ENCODE measurements at places on chromosomes 16 and 17. TPM values are rescaled to one million over a fixed set of nuclear protein-coding genes. Genes with fewer than 3 reads are reported as not detected.
A peak's percentile ranks its signal among the peaks of the same experiment; 100 is the strongest.

GRCh38 chr17:81246343-81246670 is 7.2 kb downstream of the NDUFAF8 start:
- DNase-seq: no peak

- DNase-seq: no peak
Measured at GRCh38 chr16:74304164-74304834, 7.7 kb downstream of the PSMD7 start.

Gene ERCC4
- total RNA-seq: 23.4 TPM

- no peak for DNase-seq
Measured at GRCh38 chr17:39679521-39680192, 8.2 kb downstream of the PGAP3 start.

- peak; percentile 65 for DNase-seq
Measured at GRCh38 chr17:4908711-4909496, 6.0 kb upstream of the CHRNE start.

DNA sequence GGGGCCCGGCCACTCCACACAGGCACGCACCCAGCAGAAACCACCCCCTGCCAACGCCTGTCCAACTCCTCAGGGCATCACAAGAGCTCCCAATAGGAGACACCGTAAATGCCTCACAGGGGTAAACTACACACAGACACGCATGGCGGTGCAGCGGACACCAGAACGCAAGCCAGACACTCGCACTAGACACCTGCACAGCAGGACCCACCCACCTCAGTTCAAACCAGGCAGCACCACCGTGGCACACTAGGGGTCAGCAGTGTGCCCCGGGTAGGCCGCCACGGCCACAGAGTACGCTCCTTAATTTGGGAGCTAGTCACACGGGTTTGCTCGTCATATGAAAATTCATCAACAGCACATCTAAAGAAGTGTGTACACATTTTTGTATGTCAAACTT is 3.4 kb downstream of the SLC38A10 start:
- DNase-seq: no peak

Gene TERB1
- not detected for total RNA-seq

GRCh38 chr17:4604111-4604644 is 19.8 kb downstream of the SMTNL2 start:
- DNase-seq: no peak

GRCh38 chr16:31700200-31700529 is 172.5 kb downstream of the AHSP start:
- no peak for DNase-seq

Gene CPNE2
- total RNA-seq: 43.4 TPM

Gene GAS2L2
- not detected for total RNA-seq

DNA sequence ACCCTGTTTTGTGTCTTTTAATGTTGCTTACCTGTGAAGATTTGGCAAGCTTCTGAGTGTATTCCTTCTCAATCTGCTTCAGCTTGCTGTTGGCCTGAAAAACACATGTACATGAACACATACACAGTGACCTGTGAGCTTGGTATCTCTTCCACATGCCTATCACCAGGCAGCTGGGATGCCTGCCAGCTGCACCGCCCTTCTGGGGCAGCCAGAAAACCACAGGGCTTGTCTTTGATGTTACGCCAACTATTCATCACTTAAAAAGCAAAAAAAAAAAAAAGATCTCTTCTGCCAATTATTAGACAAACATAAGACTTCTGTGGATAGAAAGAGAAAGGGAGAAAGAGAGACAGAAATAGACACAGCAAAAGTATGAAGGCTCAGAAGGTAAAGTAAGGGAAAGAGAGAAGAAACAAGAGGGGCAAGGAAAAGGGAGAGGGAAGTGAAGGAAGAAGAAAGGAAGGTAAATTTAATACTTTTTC is 189.2 kb upstream of the AXIN2 start:
- DNase-seq: peak; percentile 12

DNA sequence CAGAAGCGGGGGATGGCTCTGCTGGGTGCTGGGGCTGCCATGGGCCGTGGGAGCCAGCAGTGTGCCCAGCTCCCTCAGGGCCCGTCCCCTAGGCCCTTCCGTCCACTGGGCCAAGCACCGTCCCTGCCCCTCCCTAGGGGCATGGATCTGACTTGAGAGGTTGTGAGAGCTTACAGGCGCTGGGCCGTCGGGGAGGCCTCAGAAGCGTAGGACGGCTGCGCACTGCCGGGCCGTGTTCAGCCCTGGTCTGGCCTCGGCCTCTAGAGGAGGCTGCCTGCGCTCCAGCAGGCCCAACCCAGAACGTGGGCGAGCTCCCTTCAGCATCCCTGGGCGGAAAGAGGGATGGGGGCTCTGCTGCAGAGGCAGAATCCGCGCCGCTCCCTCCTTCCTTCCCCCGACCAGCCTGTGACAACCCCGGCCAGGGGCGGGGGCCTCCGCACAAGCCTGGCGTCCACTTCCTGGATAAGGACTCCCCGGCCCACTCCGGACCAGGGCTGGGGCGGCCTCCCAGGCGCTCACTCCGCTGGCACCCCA is 685 bp upstream of the MPG start:
- DNase-seq: no peak

- no peak for DNase-seq
Measured at GRCh38 chr17:65743308-65743655, 181.8 kb upstream of the AXIN2 start.

- DNase-seq: no peak
Measured at GRCh38 chr17:75927286-75927922, 13.4 kb downstream of the FBF1 start.

Gene MYH11
- total RNA-seq: 0.51 TPM

Gene CDRT4
- total RNA-seq: 2.8 TPM

- no peak for DNase-seq
Measured at GRCh38 chr16:2928796-2929195, 17.1 kb downstream of the FLYWCH1 start.

- DNase-seq: no peak
Measured at GRCh38 chr17:55549140-55549539, 37.9 kb upstream of the SMIM36 start.

DNA sequence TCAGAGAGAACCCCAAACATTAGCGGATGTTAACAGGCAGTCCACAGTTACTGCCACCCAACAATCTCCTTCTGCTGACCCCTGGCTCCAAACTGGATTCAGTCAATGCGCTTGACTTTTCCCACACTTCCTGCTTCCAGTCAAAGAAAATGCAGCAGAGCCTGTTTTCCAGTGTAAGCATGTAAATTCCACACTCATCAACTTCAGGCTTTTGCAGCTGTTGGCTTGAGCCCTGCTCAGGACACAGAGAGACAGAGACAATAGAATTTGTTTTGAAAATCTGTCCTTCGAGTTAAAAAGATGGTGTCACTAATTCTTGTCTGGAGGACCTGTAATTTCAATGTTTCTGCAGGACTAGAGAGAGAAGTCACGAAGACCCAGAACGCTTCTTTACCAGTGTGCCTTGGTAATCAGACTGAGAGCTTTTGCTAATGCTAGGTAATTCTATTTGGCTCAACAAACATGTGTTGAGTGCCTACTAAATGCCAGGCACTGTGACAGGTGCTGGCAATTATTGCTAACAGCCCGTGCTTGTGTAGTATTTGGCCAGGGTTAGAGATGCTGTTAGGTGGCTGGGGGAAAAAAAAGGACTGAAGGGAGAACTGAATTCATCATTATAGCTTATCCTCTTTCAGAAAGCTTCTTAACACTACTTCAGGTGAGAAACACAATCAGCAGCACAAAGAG is 32.5 kb downstream of the HOXB1 start:
- DNase-seq: no peak

GRCh38 chr16:25171390-25171789 is 45.4 kb upstream of the AQP8 start:
- DNase-seq: no peak

DNA sequence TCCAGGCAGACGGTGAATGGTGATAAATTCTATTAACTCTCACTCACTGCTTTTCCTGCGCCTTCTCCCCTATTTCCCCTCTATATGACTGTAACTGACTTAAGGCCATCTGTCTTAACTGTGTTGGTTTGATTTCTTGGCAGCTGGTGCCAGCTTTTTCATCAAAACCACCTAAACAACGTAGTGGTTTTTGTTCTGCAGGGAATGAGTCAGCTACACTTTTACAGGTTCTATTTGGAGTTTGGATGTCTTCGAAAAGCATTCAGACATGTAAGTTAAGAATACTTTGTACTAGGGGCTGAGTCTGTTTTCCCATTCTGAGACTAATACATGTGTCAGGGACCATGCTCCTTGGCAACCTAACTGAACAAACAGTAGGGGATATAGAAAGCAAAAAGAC is 8.5 kb downstream of the REXO5 start:
- no peak for DNase-seq

DNA sequence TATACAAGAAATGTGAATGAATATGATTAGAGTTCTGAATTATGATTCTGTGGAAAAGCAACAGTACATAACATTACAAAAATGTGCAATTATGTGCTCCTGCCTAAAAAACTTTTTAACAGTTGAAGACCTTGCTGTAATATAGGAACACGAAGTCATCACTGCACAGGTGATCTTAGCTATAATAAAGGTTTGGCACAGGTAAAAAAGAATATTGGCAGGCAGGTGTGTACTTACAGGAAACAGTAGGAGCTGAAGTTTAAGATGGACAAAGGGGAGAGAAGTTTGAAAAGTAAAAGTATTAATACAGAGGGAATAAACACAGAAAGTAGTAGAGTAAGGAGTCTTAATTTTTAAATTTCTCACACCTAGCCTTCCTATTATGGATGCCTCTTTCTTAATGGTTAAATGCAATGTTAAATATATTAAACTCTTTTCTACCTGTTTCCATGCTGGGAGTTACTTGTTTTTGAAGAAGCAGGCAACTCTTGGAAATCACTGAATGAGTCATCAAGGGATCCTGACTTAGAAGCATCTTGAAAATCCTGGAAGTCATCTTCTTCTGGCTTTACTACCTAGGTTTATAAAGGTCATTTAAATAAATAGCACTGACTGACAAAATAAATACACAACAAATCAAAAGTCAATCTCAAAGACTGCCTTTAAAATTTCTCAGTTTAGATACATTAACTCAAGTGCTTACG is 40.7 kb downstream of the SYNRG start:
- no peak for DNase-seq

- DNase-seq: peak; percentile 75
Measured at GRCh38 chr17:48791128-48792032, 25.6 kb downstream of the TTLL6 start.

GRCh38 chr17:62684179-62684578 is 56.7 kb downstream of the MRC2 start:
- no peak for DNase-seq

- no peak for DNase-seq
Measured at GRCh38 chr16:82598771-82599170, 28.0 kb upstream of the CDH13 start.

Gene ARL5C
- total RNA-seq: not detected
